ENCODE measurements at places on chromosomes 11 and 22.

DNA sequence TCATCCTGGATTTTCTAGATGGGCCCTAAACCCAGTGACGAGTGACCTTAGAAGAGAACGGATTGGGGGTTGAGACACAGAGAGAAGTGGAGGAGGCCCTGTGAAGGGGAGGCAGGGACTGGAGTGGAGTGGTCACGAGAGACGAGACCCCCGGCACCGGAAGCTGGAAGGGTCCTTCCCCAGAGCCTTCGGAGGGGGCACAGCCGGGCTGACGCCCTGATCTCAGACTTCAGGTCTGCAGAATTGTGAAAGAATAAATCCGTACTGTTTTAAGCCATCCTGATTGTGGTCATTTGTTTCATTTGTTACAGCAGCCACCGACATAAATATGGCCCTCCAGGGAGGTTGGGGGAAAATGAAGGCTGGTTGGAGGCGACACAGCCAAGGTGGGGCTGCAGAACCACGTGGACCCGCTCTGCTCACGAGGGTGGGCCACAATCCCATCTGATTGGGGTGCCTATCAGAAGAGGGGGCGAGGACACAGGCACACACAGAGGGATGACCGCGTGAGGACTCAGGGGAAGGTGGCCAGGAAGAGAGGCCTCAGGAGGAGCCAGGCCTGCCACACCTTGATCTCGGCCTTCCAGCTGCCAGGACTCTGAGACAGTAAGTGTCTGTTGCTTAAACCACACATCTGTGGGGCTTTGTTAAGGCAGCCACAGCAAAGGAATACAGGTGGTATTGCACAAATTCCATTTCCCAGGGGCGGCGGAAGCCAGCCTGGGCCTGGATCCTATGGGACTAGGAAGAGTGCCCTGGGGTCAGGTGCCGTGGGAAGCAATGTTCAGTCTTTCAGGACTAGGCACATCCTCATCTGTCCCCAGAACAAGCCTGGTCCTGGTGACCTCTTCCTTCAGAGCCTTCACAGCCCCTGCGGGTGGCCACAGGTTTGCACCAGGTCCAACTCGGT, 73.3 kb upstream of the SHANK2 start:
- no peak for DNase-seq

DNA sequence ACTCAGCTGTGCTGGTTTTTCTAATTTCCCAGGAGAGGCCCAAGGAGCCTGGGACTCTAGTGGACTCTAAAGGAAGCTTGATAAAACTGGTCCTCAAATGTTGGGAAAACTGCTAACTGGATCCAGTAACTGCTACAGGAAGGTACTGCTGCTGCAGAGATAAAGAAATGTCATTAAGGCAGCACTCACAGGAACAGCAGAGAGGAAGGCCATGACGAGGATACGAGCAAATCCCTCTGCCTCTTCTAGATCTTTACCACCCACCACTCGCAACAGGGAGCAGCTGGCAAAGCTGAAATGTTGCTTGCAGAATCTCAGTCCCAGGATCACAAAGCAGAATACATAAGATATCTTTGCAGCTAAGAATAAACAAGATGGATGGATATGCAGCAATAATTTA, 23.5 kb downstream of the TTC28 start:
- peak; percentile 6 for DNase-seq

DNA sequence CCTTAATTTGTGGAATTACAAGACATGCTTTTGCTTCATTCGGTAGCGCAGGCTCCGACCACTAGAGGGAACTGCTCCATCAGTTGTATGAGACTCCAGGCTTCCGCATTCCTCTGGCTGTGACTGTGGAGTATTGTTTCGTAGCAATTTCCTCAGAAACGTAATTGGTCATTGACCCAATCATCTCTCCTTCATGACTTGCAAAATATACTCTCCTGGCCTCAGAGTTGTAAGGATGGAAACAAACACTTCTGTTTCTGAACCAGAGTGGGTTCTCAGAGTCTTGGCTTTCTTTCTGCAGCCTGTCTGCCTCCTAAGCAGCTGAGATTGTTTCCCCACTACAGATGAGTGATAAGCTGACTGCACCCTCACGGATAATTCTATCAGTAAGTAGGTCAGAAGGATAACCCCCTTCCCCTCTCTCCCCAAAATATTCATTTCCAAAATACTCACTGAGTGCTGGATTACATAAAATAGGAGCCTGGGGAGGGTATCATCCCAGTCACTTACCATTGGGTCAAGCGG, 146.8 kb upstream of the ZC3H12C start:
- peak; percentile 83 for DNase-seq

DNA sequence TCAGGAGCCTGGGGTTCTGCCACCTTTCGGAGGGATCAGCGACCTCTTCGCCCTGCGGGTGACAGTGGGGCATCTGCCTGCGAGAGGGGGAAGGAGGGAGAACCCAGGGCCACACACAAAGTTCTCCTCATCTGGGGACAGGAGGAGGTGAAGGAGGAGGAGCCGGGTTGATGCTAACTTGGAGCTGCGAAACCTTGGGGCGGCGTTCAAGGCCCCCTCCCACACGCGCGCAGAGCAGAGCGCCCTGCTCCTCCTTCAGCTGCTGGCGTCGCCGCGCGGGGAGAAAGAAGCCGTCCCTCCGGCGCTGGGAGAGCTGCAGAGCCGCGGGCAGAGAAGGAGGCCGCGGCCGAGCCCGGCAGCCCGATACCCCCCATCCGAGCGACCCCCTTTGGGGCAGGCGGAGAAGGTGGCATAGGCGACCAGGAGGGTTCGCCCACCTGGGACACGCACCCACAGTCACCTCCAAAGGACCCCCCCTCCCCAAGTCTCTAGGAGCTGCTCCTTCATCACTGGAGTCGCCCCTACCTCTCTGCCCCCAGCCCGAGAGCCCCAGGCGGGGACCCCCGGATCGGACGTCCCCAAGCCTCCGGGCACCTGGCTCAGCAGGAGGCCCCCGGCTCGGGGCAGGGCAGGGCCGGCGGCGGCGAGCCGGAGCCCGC, at the start of gene RASD2:
TSS of gene RASD2 (plus strand) at position 237 of the 659 bp plus-strand sequence. CDS start 5,979 bp downstream, outside the sequence.
- DNase-seq, result no peak

DNA sequence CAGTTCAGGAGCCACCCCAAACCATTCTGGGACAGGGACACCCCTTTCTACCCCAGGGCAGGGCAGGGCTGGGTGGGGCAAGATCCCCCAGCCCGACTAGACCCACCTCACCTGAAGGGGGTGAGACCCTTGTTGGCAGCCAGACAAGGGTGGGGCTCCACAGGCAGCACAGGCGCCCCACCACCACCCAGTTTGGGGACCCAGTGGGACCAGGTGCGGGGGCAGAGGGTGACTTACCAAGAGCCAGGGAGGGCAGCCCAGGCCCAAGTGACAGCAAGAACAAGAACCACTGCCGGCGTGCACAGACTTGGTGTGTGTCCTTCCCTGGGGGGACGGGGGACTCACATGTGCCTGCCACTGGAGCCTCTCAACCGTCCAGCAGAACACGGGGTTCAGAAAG, 2.2 kb downstream of the ADM2 start:
- DNase-seq, result no peak

GRCh38 chr11:126358763-126359160, 3.3 kb downstream of the ST3GAL4 start:
- DNase-seq, result no peak

- no peak for DNase-seq
These were observed 1.6 kb downstream of the CD5 start for GRCh38 chr11:61103851-61104423.

DNA sequence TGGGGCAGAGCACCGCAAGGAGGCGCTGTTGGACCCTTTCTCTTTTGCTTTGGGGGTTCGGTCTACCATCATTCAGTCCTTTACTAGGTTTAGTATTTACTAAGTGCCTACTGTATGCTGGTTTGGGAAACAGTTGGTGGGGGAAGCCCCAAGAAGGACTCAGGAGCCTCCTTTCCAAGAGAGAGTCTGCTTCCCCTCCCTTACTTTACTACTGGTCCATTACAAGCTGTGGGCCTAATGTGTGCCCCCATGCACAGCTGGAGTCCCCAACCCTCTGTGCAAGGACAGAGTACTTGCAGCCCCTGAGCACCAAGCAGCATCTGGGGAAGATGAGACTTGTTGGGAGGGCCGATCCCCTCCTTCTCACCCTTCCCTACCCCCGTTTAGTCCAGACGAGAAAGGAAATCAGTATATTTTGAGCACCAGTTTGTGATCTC, 876 bp upstream of the UBE2L6 start:
- DNase-seq, result no peak

- DNase-seq, result no peak
These were observed 10.7 kb upstream of the NLRP6 start for GRCh38 chr11:267491-267994.

GRCh38 chr11:64894070-64894811, 15.8 kb upstream of the EHD1 start:
- peak; percentile 85 for DNase-seq

DNA sequence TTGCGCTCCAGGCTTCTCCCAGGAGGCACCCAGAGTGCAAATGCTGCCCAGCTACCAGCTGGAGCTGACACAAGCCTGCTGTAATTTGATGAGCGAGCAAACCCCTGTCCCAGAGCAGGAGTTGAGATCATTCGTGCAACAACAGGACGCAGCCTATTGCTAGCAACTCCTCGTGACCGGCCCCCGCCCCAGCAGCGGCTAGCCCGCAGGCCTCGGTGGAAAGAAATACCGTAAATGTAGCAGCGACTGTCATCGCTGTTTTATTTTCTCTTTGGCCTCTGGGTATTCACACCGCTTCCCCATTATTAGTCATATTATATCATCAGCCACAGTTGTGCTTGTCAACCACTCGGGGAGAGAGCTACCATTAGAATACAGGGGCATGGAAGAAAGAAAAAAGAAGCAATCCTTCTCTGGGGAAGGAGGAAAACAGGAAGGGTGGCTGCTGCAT, 59.2 kb upstream of the ATXN10 start:
- DNase-seq, result no peak

DNA sequence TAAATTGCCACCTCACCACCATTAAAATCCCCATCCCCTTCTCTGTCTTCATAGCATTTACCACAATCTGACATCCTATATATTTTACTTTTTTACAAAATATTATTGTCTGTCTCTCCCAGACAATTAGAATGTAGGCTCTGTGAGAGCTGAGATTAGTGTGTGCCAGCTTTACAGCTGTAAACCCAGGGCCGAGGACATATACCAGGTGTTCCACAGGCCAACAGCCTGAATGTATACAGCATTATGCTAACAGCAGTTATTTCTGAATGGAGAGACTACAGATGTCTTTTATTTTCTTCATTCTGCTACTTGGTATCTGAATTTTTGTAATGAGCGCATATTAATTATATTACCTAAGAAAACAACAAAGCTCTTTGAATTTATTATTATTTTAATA, 36.7 kb downstream of the FZD4 start:
- no peak for DNase-seq

DNA sequence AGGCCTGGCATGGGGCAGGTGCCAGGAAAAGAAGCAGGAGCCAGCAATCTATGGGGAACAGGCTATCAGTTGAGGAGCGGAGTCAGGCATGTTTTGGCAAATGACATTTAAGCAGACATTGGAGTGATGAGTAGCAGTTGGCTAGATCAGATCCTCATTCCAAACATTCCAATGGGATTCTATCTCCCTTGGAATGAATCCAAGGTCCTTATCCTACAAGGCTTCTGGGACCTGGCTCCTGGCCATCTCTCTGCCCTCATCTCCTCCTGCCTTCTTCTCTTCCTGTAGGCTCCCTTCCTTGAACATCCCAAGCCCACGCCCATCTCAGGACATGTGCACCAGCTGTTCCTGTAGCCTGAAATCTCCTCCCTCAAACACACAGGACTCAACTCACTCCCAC, 1074.5 kb downstream of the TBC1D22A start:
- no peak for DNase-seq

- peak; percentile 90 for DNase-seq
These were observed at the start of gene PSMD13 for GRCh38 chr11:236774-237767. PSMD13 (plus strand) TSS chr11:236976; CDS start chr11:237050, 74 bp downstream.

DNA sequence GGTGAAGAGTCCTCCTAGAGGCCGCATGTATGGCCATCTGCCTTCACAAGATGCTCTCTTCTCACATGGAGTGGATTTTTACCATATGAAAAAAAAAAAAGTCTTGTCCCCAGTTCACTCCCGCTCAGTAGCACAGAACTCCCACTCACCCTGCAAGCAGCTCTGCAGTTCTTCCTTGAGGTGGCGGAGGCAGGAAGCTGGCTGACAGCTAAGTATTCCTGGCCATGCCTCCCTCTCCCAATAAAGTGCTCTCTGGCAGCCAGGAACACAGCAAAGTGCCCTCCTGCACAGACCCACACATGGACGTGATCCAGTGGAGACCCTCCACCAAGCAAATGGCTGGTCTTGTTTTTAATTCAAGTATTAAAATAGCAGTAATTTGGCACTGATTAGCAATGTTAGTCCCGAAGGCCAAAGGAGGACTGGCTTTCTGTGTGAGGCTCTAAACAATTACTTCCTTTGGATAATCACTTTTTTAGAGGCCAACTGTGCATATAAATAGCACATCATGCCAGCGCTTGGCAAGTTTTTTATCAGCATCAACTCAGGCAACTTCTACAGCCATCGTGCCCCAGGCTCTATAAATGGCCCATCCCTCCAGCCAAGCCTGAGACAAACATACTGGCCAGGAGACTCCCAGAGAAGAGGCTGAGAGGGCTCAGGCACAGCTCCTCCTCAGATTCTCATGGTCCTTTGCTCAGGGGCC, 413.6 kb downstream of the OPCML start:
- DNase-seq, result no peak

- no peak for DNase-seq
These were observed 879.0 kb downstream of the BRD1 start for GRCh38 chr22:48948575-48949170.

- DNase-seq, result peak; percentile 46
These were observed 101.4 kb downstream of the SYT9 start for GRCh38 chr11:7353100-7353499.

- no peak for DNase-seq
These were observed 591.1 kb downstream of the BRD1 start for GRCh38 chr22:49236541-49237075.

DNA sequence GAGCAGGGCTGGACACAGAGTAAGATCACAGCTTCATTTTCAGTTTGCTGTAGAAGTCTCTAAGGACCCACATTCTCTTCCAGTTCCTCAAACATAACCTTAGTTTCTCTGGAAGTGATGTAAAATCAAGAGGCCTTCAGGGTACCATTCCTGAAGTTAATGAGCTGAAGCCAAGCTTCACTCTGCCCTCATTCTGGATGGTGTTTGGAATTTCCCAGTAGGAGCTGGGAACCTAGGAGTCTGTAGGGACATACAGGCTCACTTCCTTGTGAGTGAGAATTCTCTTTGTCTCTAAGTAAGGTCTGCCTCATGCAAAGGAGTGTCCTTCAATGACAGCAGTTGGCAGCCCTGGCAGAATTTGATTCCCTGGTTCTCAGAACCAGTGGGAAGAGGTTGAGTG, 142.4 kb upstream of the NARS2 start:
- no peak for DNase-seq

DNA sequence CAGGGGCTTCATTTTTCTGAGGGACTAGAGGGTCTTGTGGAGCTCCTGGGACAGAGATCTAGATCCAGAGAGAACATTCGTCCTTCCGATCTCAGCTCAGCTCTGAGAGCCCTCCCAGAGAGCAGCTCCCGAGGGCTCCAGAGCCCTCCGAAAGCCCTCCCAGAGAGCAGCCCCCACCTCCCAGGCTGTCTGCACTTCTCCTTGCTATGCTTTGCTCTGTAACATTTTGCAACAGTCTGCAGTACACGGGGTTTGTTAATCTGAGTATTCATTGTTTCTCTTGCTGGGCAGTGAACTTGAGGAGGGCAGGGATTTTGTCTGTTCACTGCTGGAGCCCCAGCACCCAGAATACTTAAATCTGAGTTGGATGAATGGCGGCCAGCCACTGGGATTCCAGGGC, 2.6 kb downstream of the GGA1 start:
- no peak for DNase-seq

- DNase-seq, result no peak
These were observed 374.6 kb downstream of the INSC start for GRCh38 chr11:15489281-15489680.

GRCh38 chr22:47171441-47172221, 409.2 kb downstream of the TBC1D22A start:
- no peak for DNase-seq

- DNase-seq, result no peak
These were observed 85.0 kb upstream of the EED start for GRCh38 chr11:86159581-86159891.
